ENCODE measurements at places on chromosomes 6 and 20.

DNA sequence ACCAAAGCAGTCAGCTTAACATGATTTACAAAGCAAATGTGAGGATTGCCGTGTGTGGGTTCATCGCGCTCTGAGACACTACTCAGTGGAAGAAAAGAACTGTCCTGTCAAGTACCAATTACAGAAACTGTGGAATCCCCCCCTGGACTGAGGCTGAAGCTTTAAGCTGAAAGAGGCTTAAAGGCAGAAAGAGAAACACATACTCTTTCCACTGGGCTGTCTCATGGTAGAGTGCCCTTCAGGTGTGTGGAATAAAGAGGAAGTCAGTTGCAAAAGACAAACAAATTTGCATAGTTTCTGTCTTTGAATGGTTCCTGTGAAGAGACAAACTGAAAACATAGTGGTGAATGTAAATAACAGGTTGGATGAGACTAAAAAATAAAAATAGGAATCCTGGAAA is 560.4 kb upstream of the SYNCRIP start:
- no peak for DNase-seq

DNA sequence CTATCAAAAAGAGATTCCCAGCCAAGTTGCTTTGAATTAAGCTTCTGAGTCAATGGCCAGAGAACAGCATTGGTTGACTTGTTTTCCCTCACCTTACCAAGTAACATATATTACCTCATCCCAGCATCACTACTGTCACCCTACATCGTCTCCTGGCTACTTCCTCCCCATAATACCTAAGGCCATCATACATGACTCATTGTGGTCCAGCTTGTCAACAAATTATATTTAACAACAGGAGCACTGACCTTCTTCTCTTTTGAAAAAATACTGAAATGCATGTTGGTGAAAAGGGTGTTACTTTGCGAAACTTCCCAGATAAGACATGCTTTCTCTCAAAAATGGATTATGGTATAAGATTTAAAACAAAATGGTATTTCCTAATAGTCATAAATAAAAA is 106.9 kb downstream of the TBX18 start:
- no peak for DNase-seq

DNA sequence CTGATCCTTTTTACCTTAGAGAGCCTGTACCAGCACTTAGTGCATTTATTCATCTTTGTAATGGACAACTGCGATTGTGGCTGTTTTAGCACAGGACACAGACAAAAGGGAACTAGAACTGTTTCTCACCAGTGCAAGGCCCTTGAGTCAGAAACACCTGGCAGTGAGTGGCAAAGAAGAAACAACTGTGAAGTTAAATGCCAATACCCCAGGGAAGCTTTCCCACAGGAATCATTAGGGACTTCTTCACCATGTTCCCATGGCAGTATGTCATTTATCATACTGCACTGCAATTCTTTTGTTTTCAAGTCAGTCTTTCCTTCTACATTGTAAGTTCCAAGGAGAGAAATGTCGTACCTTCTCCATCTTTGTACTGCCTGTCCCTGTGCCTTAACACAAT is 28.6 kb upstream of the CDYL start:
- no peak for DNase-seq

DNA sequence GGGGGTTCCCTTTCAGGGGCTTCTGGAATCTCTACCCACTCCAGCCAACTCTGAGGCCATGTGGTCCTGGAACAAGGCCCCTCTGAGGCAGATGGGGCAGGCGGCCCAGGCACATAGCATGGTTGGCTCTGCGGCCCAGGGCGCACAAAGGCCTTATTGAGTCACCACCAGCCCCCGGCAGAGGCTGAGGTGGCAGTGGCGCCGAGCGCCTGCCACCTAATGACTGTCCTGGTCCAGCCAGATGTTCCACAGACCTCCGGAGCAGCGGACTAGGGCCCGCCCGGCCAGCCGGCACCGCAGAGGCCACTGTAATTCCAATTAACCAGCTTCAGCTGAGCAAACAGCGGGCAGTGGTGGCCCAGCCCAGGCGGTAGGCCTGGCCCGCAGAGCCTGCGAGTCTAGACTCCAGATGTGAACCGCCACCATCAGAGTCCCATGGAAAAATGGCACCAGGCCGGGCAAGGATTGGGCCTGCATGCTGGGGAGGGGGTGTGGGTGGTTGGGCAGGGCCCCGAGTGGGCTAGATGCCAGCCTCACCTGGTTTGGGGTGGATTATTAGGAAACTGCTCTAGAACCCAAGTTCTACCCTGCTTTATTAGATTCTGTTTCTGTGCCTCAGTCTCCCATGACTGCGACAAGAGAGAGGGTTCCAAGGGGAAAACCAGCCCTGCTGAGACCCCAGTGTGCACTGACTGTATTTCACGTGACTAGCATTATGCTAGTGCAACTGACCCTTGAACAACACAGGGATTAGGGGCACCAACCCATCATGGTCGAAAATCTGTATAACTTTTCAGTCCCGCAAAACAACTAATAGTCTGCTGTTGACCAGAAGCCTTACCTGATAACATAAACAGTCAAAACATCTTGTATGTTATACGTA is 34.1 kb upstream of the ID1 start:
- no peak for DNase-seq

GRCh38 chr20:51749674-51750036 is 18.5 kb downstream of the ATP9A start:
- no peak for DNase-seq

DNA sequence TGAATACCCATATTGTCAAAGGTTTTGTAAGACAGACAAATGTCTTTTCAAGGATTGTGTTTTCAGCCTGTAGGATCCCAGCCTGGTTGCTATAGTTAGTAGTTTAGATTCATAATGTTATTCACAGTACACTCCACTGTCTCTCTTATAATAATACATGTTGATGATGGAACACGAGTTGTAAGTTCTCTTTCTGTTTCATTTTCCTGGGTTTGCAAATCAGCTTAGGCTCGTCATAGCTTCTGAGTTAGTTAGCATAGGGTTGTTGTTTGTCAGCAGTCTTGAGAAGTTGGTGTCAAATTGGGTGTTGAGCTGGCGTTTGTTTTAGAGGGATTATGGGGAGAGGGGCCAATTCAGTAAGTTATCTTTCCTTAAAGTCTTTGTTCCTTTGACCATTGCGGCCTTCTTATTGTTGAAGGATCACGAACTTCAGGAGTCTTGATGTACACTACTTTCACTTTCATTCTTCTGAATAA is 45.8 kb downstream of the QKI start:
- DNase-seq, result peak; percentile 48

DNA sequence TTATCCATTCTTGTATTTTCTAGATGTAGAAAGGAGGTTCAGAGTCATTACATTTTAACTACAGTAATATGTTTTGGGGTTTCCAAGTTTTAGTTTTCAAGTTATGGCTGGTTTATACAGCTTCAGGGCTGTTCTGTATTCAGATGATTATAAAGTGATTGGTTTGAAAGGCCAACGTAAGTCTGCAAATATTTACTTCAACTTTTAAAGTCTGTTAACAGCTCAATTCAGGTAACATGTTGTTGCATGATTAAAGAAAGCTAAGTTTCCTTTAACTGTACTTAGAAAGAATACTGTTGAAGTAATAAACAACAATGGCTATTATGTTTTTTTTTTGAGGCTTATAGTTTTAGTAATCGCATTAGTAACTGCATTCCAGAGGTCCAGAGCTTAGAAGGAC is 22.8 kb upstream of the GCLC start:
- no peak for DNase-seq

DNA sequence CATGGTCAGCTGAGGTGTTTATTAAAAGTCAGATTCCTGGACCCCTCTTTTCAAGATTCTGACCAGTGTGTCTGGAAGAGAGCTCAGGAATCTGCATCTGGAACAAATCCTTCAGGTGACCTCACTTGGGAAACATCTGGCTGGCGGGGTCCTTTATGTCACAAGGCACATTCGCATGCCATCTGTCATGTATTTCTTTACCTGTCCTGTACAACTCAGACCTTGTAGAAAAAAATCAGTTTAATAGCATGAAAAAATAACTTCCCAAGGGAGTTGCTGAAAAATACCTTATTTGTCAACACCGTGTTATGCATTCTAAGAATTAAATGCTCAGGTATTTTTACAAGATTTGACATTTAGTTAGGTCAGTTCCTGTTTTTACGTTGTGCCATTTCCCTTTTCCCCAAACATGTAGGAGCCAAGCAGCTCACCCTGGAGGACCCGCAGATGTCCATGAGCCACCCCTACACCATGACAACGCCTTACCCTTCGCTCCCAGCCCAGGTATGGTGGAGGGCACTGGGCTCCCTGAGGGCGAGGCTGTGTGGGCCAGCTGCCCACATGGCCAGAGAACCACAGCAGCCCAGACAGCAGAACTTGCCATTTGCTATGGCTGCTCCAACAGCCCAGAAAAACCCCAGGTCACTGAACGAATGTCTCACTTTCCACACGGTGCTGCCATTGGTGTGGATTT is 4.0 kb downstream of the IRF4 start:
- DNase-seq, result peak; percentile 39

- peak; percentile 50 for DNase-seq
Measured at GRCh38 chr20:51532577-51533191, 9.8 kb downstream of the NFATC2 start.

GRCh38 chr6:10112871-10113549 is 301.9 kb downstream of the TFAP2A start:
- no peak for DNase-seq

- no peak for DNase-seq
Measured at GRCh38 chr6:42315259-42315990, 97.8 kb upstream of the MRPS10 start.

DNA sequence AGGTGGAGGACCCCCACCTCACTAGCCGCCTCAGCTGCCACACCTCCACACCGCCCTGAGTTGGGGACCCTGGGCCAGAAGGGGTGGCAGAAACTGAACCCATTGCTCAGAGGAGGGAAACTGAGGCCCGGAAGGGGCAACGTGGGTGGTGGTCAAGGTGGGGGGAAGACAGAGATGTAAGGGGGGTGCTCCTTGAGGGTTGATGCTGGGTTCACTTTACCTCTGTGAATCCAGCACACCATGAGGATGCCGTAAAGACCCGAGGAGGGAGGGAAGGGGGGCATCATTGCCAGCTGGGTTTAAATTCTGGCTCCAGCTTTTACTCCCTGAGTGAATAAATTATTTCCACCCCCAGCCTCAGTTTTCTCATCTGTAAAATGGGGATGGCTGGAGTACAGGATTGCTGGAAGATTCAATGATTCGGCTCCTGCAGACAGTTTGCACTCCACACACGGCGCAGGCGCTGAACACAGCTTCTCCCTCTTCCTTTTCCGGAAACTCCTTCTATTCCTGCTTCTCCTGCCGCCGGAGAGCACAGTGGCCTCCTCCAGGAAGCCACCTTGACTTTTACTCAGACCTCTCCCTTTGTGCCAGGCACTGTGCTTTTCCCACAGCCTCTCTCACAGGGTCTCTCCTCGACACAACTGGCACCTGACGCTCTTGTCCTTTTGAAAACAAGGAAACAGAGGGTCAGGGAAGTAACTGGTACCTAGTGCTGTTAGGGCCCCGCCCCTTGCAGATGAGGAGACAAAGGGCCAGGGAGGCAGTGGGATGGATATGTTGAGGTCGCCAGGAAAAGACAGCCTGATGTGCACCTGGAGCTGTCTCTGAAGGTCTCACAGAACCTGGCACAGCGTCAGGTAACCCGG is 59.4 kb downstream of the UBE2V1 start:
- DNase-seq, result no peak

DNA sequence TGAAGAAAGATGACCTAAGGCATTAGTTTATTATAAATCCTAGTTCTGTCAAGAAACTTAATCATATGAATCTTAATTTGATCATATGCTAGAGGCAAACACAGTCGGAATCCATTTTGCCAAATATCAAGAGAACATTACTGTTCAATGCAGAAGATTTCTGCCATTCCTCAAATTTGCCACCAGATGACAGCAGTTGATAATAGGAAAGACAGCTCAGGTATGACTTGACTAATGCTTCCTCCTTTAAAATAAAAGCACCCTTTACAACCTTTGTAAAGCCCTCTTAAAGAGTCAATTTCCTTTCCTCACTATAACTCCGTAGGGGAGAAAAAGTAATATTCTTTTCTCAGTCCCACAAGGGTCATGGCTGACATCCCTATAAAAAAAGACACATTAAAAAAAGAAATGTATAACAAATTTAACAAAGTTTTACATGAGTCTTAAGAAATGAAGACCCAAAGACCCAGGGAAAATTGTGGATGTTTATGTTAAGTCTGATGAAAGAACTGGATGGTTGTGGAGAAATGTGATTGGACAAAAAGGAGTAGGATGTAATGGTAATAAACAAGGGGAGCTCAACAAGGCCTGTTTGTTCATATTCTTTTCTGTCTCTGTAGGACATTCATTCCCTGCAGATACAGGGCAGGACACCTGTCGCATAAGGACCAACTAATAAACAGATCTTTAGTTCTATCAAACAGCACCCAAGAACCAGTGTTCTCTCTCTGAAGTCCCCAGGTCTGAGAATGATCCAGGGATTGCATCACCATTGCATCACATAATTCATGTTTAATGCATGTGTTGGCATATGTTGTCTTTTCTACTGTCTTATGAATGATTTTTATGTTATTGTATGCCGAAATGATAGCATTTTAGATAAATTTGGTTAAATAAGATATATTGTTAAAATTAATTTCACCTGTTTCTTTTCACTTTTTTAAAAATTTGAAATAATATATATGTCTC is 23.0 kb upstream of the IL17A start:
- DNase-seq, result peak; percentile 29
